ENCODE measurements at places on chromosomes 4 and X. TPM values are rescaled to one million over a fixed set of nuclear protein-coding genes. Genes with fewer than 3 reads are reported as not detected.

The ADAM29 gene
- not detected for total RNA-seq

The EMCN gene
- total RNA-seq = 6.5 TPM

The PTTG2 gene
- not detected for total RNA-seq

The ATP1B4 gene
- total RNA-seq = not detected

The CENPE gene
- total RNA-seq = 3.9 TPM

The NLRP2B gene
- total RNA-seq = not detected

The PABPC5 gene
- 2.5 TPM for total RNA-seq

The FHIP1A gene
- total RNA-seq = under 0.01 TPM

The SLC4A4 gene
- total RNA-seq = 21.1 TPM

The CENPVL1 gene
- not detected for total RNA-seq

The CRLF2 gene
- not detected for total RNA-seq

The TMEM255A gene
- under 0.01 TPM for total RNA-seq

The KDR gene
- 33.7 TPM for total RNA-seq

The ASIC5 gene
- not detected for total RNA-seq

The ZNF595 gene
- total RNA-seq = 8.4 TPM

The FLNA gene
- total RNA-seq = 2,015 TPM

The BRS3 gene
- total RNA-seq = not detected

The GEMIN8 gene
- 11.9 TPM for total RNA-seq

The CWH43 gene
- not detected for total RNA-seq

The MCF2 gene
- total RNA-seq = not detected

The GLOD5 gene
- not detected for total RNA-seq

The IL1RAPL1 gene
- total RNA-seq = 2.3 TPM

The HAUS7 gene
- 12.7 TPM for total RNA-seq

The MAGEA3 gene
- total RNA-seq = not detected

The SLC38A5 gene
- 59.6 TPM for total RNA-seq

The VCX gene
- total RNA-seq = not detected

The SMIM14 gene
- 55.2 TPM for total RNA-seq

The NXF2B gene
- not detected for total RNA-seq

The NXF2 gene
- not detected for total RNA-seq

The ARSJ gene
- total RNA-seq = 51.3 TPM

The NPY2R gene
- not detected for total RNA-seq

All from regular cardiac myocyte (primary cell).